WERI-Rb-1 (cell line): ENCODE measurements at places on chromosomes 3 and 15.

DNA sequence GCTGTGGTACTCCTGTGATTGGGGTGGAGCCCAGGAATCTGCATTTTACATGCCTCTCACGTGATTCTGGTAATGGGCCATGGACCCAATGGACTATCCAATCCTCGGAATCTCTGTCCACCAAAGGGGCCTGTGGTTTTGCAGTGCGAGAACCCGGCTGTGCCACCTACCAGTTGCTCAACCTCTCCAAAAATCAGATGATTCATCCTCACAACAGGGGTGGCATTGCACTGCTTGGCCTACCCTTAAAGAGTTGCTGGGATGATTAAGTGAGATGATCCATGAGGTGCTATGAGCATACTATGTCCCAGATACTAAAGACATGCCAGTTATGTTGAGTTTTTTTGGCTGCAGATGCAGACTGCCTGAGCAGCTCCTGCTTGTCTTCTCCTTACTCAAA lies 5.1 kb downstream of the ANP32A start:
- no peak for DNase-seq

GRCh38 chr3:98014268-98014585 lies 20.9 kb downstream of the GABRR3 start:
- DNase-seq = no peak

GRCh38 chr3:61077551-61077950 lies 173.7 kb downstream of the FHIT start:
- DNase-seq = no peak

DNA sequence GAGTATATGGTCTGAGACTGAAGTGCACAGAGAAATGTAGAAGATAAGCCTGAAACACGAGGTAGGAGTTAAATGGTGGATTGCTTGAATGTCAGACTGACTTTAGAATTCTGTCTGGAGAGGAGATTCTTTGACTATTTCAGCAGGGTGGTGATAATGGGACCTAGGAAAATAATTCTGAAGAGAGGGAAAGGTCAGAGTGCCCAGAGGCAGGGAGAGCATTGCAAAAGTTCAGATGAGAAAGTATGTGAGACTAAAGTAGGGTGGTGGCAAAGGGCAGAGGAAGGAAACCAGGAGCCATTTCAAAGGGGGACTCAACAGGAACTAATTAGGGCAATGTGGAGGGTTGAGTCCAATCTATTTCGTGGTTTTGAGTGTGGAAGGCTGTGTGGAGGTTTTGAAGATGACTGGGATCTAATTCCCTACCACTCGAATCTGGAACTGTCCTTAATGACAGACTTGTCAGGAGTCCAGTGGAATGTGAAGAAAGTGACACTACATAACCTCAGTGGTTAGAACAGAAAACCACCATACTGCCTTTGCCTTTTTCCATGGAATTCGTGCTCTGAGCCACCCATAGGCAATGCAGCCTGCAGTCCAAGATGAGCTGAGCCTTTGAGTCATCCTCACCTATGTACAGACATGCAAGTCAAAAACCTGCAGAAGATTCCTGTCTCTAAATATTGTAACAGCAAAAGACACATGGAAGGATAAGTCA lies 16.1 kb downstream of the CPOX start:
- no peak for DNase-seq

DNA sequence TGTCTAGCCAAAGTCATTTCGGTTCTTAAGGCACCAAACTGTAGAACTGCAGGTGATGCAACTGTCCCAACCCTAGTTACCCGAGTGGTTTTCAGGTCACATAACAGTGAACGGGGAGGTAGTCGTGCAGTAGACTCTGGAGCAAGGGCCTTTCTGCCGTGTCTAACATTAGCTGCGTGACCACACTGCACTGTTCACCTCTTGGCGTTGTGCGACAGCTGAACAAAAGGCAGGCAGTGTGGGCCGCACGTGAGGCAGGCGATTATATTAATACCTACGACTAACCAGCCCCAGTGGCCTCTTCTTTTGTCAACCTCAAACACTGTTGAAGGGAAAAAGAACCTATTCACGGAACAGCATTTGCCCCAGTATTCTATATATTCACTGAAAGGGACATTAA lies 2.8 kb downstream of the LRRN1 start:
- DNase-seq = no peak

DNA sequence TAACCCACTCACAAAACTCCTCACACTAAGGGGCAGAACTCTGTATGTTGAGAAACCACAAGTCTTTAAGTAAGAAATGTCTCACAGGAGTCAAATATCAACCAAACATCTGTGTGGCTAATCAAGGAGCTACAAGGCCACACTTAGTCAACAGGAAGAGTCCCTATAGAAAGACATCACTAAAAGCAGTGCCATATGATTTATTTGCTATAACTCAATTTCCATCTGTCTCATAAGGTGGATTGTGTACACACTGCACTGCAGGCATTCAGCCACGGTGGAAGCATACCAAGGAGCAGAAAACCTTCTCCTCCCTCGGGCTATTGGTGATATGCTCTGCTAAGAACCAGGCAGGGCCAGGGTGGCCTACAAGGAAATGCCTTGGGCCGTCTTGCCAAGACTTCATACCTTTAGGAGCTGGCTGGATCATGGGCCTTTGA lies 197.6 kb upstream of the CFAP20DC start:
- no peak for DNase-seq

GRCh38 chr3:39064646-39065045 lies 12.8 kb downstream of the WDR48 start:
- DNase-seq = no peak

DNA sequence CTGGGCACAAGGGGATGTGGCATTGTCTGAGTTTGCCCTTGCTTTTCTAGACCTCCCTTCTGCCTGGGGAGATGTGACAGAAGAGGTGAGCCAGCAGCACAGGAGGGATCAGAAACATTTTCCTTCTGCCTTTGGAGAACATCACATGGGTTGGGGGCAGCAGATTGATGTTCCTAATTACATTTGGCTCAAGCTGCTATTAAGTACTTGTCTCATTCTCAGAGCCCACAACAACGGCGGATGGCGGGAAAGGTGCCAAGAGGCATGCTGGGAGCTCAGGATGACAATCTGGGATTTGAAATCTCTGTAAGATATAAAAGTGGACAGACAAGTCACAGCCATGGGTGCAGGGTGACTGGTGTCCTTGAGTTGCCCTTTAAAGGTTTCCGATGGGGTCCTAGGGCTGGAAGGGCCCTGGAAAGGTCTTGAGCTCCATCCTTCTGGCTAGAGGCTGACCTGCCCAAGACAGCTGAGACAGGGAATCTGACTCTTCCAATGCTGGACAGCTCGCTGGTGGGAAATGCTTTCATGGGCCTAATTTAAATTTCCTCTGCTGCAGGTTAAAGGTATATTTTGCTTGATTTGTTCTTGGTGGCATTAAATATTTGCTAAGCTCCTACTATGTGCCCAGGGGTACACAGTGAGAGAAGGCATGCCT lies 2.4 kb upstream of the CORO2B start:
- DNase-seq = peak; percentile 69

- no peak for DNase-seq
Measured at GRCh38 chr15:40054855-40055575, 16.0 kb upstream of the SRP14 start.

- DNase-seq = no peak
Measured at GRCh38 chr3:14798231-14798630, 20.5 kb upstream of the FGD5 start.

- DNase-seq = no peak
Measured at GRCh38 chr15:25053000-25053815, 98.4 kb downstream of the SNRPN start.
